ENCODE measurements at places on chromosomes 3 and 15.

DNA sequence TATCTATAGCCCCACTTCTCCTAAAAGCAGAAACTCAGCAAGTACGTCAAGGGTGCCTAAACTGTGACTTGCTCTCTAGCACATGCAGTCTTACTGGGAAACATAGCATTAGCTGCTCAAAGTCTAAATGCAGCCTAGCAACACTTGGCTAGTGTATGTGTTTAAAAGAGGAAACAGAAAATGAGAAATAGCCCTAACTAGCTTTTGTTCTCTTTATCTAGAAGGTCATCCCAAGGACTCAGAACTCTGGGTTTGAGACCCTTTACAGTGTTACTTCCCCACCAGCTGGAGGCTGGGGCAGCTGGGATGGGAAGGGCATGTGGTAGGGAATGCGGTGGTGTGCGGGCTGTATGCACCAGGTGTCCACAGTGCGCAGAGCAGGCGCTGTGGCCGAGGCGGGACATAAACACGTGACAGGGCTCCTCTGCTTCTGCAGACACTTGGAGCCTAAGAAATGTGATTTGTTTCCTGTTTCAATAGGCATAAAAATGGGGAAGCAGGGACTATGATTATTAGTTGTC, 13.3 kb downstream of the ETV5 start:
- no peak for DNase-seq

DNA sequence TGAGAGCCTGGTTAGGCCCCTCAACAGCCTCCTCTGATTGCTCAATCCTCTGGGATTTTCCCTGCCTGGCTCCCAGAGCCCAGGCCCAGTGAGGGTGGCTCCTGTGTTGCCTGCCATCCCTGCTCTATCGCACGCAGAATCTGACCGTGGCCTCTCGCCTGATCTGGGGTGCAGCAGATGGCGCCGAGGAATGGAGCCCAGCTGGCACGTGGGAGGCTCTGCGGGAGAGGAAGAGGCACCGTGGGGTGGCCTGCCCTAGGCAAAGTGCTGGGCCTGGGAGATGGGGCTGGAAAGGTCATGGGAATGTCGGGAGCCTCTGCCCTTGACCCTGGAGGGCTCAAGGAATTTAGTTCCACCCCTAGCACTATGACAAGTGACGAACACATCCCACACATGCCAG, 10.3 kb downstream of the SV2B start:
- no peak for DNase-seq

DNA sequence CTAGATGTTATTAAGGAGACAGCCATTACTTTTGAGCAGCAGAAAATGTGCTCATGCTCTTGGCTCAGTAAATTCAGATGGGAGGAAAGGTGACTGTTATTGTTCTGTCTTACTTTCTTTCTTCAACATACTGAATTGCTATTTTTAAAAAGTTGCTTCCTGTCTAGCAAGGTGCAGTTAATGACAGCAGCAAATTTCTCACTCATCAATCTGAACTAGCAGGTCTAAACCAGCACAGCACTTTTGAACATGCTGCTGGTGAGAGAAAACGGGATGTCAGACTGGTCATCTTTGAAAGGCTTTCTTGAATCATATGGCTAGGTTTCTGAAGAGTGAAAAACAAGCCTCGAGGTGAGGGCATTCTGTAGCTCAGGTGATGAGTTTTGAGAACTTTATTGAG, 384.7 kb downstream of the MFSD1 start:
- no peak for DNase-seq

DNA sequence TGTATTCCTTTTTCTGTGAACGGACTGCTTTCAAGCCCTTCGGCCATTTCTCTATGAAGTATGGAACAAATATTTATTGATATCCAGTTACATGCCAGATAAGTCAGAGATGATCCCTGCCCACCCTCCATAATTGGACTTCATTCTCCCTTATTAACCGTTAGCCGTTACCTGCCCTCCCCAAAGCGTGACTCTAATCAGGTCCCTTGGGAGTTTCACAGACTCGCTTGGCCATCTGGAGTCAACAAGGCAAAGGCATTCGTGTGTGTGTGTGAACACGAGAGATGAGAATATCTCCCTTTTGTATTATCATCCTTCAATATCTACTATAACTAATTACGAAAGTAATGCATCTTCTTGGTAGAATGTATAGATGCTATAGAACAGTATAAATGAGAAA, 314.5 kb downstream of the TLE3 start:
- no peak for DNase-seq
